SK-N-SH (cell line): ENCODE measurements at places on chromosomes 13 and 19.

DNA sequence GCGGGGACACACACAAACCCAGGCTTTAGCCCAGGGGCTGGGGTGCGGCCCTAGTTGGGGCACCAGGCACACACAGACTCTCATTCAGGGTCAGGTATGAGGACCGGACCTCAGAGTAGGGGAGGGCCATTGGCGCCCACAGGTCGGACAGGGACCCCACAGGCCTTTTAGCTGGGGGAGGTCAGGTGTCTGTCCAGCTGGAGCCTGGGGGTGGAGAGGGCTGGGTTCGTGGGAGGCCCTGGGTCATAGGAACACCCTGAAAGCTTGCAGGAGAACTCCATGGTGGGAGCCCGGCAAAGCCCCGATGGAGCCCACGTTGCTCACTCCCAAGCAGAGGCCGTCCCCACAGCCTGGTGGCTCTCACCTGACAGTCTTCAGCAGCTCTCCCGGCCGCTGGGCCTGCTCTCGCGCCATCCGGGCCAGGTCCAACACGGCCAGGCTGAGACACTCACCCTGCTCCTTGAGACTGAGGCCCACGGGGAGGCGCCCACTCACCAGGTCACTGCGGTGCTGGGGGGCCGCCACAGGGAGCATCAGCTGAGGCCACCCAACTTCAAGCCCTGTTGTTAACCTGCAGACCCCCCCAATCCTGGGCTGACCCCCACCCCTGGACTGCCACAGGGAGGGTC lies 5.0 kb downstream of the JAK3 start:
- no peak for DNase-seq

DNA sequence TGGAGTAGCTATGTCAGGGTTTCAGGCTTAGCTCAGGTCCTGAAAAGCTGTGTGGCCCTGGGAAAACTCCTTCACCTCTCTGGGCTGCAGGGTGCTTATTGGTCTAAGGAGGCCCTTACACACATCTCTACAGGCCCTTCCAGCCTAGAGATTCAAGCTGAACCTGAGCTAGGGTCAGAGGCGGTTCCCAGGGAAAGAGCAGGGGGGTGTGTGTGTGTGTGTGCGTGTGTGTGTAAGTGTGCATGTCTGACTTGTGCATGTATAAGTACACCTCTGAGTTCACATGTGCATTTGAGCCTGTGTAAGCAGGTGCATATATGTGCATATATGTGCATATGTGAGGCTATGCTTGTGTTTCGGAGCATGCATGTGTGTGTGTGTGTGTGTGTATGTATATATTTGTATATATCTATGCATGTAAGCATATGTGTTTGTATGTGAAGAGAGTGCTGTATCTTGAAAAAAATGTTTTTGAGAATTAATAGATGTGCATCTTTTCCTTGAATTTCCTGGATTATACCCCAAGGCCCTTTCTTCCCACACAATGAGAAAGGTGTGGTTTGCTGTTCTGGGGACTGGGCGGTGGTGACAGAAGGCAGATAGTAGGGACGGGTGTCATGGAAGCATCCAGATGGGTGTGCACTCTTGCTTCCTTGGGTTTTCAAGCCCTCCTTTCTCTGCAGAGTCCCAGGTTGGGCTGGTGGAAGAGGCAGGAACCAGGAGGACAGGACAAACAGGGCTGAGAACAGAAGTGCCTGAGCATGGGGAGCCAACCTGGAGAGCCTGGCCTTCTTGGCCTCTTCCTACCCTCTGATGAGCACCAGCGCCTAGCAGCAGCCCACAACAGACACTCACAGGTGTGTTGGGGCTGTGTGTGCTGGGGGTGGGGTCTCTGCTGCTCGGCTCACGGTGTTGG lies 150.3 kb upstream of the TSHZ3 start:
- DNase-seq: no peak

- peak; percentile 83 for DNase-seq
Observed at GRCh38 chr13:31209172-31209840, 9.5 kb downstream of the B3GLCT start.

DNA sequence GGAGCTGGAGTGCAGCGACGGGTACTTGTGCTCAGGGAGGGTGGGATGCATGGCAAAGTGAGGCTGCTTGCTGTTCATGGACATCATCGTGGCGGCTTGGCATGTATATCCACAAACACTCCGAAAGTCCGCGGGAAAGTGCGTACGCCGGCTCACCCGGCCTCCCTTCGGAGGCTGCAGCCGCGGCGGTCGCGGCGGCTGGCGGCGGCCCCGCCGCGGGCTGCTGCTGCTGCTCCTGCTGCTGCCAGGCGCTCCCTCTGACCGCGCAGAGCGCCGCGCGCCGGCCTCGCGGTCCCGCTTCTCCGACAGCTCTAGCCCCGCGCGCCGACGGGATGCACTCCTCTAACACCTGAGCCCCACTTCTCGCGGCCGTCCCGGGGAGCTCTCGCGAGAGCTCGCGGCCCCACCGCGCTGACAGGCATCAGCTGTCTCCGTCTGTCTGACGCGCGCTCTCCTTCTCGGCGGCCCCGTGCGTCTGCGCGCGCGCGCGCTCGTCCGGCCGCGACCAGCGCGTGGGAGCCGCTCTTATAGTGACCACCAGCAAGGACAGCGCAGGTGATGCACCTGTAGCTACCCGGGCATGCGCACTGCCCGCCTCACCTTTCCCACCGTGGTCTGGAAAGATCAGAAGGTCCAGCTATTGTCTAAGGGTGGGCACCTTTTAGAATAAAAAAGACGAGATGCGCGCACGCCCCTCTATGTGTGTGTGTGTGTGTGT lies at the start of gene POU4F1:
POU4F1 (minus strand) TSS at position 313 of the 718 bp plus-strand sequence; CDS start at position 87, 226 bp downstream.
- DNase-seq: peak; percentile 90

DNA sequence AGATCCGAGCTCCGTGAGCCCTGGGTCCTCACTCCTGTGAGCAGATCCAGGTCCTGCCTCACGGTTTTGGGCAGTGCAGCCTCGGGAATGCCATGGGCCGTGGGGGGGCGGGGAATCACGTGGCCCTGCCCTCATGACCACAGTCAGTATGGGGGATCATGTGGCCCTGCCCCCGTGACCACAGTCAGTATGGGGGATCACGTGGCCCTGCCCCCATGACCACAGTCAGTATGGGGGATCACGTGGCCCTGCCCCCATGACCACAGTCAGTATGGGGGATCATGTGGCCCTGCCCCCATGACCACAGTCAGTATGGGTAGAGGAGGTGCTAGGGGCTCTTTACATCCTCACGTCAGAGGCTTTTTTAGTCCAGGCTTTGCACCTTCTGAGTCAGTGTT lies 64.3 kb upstream of the F7 start:
- DNase-seq: no peak

DNA sequence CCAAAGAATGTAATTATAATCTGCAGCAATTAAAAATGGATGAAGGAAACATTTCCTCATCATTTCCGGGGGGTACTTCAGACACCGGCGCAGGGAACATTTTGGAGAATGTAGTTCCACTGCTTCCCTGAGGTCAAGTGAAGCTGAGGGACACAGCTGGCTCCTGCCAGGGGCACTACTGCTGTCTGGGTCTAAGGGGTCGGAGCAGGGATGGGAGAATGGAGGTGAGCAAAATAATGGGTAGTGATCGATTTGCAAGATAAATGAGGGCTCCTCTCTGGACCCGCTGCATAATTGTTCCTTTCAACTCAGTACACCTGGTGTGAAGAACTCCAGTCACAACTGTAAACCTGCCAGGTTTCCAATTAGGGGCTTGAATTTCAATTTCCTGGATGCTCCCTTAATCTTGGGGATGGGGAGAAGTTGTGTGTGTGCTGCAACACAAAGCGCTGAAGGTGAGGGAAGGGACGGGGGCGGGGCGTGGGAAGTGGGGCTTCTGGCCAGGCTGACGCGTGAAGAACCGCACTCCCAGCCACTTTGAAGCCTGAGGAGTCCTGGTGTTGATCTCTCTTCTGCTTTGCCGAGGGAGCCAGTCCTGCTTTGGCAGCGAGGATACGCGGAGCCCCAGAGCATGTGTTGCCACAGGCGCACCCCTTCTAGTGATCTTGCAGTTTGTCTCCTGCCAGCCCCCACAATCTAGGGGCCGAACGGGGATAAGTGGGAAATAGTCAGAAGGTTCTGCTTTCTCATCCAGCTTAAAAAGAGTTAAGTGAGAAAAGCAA lies 57.9 kb upstream of the PCDH8 start:
- DNase-seq: no peak

DNA sequence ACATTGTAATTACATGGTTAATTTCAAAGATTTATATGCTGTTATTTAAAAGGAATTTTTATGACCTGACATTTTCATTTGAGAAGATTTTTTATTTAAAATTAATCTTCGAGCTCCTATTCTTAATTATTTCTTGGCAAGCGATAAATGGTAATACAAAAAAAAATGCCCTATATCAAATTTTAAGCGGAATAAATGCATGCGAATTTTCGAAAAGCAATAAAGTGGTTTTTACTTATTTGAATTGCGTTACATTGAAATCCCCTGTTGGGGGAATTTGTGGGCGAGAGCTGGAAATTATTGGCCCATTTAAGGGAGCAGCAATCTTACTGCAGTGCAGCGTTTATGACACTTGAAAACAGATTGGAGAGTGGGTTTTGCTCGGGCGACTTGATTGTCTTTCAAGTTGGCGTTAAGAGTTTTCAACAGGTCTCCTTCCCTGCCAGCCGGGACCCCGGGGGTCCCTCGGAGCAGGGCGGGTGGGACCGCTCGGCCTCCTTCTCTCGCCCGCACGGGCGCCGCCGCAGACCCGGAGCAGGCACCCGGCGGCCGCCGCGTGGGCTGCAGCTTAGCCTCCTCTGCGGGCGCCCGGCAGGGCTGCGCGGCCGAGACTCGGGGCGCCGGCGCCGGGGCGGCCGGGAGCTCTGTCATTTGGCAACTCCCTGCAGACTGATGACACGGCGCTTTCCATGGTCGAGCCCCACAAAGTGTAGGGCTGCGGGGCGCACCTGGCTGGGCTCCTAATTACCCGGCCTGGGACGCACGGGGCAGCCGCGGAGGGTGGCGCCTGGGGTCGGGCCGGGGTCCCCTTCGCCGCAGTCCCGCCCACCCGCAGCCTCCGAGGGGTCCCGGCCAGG lies 255.1 kb upstream of the SOX21 start:
- peak; percentile 79 for DNase-seq

DNA sequence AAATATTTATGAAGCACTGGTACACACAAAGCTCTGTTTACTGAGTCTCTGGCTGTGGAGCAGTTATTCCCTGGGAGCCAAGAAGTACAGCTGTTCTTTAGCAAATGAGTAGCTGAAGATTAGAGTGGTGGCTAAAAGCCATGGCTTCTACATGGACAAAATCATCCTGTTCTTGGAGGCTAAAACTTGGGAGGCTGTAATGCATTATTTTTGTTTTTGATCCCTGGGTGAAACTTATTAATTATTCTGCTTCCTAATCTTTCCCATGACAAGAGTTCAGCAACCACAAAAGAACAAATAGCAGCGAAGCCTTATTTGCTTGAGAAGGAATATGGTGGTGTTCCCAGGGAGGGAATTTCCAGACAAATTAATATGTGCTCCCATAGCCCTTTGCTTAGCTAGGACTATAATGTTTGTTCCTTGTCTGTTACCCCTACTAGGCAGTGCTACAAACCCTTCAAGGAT lies 109.5 kb downstream of the DCT start:
- no peak for DNase-seq

GRCh38 chr13:93309886-93310523 lies 83.4 kb downstream of the GPC6 start:
- DNase-seq: no peak

- DNase-seq: no peak
Observed at GRCh38 chr19:7489609-7490044, 792 bp upstream of the PEX11G start.

- peak; percentile 77 for DNase-seq
Observed at GRCh38 chr13:113584870-113585671, 518 bp downstream of the TFDP1 start.

GRCh38 chr13:60690604-60691003 lies 293.6 kb downstream of the TDRD3 start:
- DNase-seq: no peak

DNA sequence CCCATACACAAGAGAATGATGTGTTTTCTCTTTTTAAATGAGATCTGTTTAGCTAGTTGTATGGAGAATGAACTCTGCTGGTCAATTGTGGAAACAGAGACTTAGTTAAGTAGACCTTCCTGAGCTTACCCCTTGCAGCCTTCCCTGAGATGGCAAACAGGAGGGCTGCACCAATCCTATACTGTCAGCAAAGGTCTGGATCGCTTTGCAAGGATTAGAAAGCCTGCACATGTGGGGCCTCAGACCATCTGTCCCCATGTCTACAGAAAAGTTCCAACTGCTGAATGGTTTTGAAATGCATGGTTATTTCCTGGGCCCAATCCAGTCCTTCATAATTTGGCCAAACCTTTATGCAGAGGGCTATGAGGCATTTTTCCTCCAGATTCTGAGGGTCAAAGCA lies 183.9 kb upstream of the SLC10A2 start:
- no peak for DNase-seq

- no peak for DNase-seq
Observed at GRCh38 chr19:30780456-30780855, 408.3 kb downstream of the ZNF536 start.

GRCh38 chr19:6753178-6754031 lies 13.8 kb downstream of the SH2D3A start:
- peak; percentile 92 for DNase-seq

GRCh38 chr19:13985771-13986347 lies 20.3 kb downstream of the RFX1 start:
- no peak for DNase-seq

GRCh38 chr13:50809133-50810090 lies 34.1 kb downstream of the DLEU7 start:
- no peak for DNase-seq

- peak; percentile 28 for DNase-seq
Observed at GRCh38 chr19:56476651-56477428, at the start of gene ZNF667. Gene ZNF667, minus strand, starts transcription at chr19:56477345. Its CDS starts 14,975 bp downstream, at chr19:56462370.
